ENCODE measurements at places on chromosomes 7 and 10.

DNA sequence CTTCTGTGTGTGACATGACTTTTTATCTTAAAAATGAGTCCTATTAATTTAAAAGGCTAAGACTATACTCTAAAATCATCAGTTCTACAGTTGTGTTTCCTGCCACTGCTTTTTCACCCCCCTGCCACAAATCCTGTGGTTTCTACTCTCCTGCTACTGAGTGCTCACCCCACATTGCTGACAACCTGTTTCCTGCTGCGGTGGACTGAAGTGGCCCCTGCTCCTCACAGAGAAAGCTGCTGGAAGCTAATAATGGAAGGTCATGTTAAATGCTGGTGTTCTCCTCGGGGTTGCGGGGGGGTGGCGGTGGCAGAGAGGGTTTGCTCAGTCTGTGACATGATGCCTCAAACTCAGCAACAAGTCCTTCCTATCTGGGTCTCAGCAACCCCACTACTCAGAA lies 113.2 kb upstream of the INHBA start:
- DNase-seq = no peak

GRCh38 chr10:49010295-49010694 lies 70.7 kb upstream of the LRRC18 start:
- no peak for DNase-seq

- no peak for DNase-seq
Observed at GRCh38 chr7:150949564-150949963, 28.6 kb downstream of the KCNH2 start.

- no peak for DNase-seq
Observed at GRCh38 chr10:74320717-74321116, 169.7 kb downstream of the ADK start.

- no peak for DNase-seq
Observed at GRCh38 chr10:74096777-74097176, 53.9 kb downstream of the AP3M1 start.

DNA sequence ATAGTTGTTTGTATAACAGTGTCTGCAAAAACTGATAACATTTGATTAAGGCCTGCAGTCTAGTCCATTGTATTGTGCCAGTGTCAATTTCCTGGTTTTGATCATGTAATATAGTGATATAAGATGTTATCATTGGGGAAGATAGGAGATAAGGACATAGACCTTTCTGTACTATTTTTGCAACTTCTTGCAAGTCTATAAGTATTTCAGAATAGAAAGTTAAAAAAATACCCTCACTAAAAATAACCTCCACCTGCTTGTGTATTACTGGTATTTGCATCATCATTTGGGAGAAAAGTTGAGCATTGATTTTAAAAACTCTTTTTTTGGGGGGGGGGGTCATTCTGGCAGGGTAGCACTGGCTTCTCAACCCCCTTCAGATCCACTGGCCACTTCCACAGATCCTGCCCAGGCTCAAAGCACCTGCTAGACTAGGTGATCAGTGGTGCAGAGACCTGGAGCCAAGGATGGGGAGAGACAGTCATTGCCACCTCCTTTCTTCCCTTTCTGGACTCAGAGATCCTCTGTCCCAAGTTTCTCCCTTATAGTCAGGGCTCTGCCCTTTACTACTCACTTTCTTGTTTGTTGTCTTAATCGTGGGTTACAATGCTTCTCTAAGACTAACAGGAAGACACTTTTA lies 103.0 kb downstream of the RBM20 start:
- DNase-seq = no peak

GRCh38 chr10:2874963-2875362 lies 192.4 kb upstream of the PFKP start:
- DNase-seq = no peak

GRCh38 chr7:105583061-105583460 lies 1.8 kb upstream of the EFCAB10 start:
- DNase-seq = no peak

GRCh38 chr7:148515728-148516695 lies 74.6 kb upstream of the C7orf33 start:
- DNase-seq = no peak

All from stimulated activated CD4-positive, alpha-beta T cell treated with anti-CD3 and anti-CD28 coated beads, TNF-alpha, amount 100 ng/mL, for 24 hours (primary cell).